ENCODE measurements at places on chromosomes 16 and 17.

GRCh38 chr16:53626811-53627210 is 76.8 kb downstream of the RPGRIP1L start:
- no peak for DNase-seq

DNA sequence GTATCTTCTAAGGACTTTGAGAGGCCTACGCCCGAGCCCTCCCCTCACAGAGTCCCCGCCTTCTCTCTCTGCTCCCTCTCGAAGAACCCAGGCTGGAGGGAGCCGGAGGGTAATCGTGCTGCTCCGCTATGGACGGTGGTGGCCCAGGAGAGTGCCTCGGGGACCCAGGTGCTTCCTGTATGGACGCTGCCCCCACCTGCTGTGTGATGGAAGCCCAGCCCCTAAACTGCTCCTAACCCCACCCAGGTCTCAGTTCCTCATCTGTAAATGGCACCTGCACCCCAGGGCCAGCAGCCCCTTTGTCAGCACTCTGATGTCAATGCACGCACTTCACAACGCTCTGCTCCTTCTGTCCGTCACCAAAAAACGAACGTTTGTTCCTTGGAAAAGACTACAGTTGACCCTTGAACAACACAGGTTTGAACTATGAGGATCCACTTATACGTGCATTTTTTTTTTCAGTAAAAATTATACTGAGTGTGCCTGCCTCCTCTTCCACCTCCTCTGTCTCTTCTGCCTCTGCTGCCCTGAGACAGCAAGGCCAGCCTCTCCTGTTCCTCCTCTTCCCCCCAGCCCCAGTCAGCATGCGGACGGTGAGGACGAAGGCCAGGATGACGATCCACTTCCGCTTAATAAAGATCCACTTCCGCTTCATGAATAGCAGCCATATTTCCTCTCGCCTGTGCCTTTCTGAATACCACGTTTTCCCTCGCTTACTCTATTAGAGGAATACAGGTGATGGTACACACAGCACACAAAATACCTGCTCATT is 118.3 kb downstream of the BANP start:
- no peak for DNase-seq

DNA sequence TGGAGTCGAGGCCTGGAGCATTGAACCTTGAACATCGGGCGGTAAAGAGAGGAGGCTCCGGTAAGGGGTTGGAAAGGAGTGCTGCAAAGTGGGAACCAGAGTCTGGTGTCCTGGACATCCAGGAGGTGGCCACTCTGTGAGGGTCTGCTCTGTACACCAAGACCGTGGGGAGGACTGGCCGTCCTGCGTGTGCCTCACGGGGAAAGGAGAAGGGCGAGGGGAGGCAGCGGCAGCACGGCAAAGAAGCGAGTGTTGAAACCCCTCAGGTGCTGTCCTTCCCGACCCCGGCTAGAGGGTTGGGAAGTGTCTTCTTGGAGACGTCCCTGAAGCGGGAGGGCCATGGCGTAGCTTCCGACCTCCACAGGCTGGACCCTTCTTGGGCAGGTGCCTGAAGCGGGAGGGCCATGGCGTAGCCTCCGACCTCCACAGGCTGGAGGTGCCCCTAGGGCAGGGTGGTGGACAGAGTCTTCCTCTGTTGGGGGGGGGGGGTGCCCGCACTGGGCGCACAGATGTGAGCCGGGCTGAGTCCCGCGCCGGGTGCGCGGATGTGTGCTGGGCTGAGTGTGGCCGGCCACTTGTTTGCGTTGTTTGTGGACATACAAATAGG is 42.0 kb downstream of the FOXK2 start:
- no peak for DNase-seq

GRCh38 chr16:4338125-4338582 is 13.0 kb downstream of the PAM16 start:
- no peak for DNase-seq

GRCh38 chr17:27264068-27264812 is 29.7 kb upstream of the WSB1 start:
- no peak for DNase-seq

- DNase-seq = no peak
Observed at GRCh38 chr17:74513987-74514631, 17.2 kb downstream of the CD300LB start.

DNA sequence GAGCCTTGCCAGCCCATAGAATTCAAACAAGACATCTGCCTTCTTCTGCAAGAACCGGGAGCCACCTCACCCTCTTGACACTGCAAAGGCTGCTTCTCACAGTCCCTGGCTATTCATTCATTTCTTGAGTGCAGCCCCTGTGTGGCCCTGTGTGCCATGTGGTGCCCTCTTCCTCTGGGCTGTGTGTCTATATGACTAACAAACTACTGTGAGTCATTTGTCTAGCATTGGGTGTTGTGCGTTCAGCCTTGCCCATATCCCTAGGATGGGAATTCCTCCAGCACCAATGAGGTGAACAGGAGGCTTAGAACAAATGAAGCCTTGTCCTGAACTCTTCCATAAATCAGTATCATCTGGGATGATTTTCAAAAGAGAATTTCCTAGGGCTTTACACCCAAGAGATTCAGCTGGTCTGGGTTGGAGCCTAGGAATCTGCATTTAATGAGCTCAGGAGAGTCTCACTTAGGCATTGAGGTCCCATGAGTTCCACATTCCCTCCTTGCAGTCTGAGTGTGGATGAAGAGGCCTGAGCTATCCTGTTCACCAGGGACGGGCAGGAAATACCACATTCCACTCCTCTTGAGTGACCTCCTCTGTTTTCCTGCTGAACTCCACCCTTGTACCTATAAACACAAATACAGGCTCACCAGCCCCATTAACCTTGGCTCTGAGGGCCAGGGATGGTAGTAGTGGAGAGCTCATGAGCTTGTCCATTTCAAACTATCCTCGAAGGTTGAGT is 308.7 kb upstream of the N4BP1 start:
- DNase-seq = no peak

GRCh38 chr17:35170968-35171771 is 23.0 kb downstream of the SLC35G3 start:
- no peak for DNase-seq

- DNase-seq = no peak
Observed at GRCh38 chr16:84532291-84532724, 27.8 kb upstream of the MEAK7 start.

Data from stimulated activated CD4-positive, alpha-beta T cell treated with anti-CD3 and anti-CD28 coated beads, Interleukin-2, amount 100 ng/mL, for 4 hours (primary cell).